KBM-7 (cell line): ENCODE measurements at places on chromosomes 1 and 21.

DNA sequence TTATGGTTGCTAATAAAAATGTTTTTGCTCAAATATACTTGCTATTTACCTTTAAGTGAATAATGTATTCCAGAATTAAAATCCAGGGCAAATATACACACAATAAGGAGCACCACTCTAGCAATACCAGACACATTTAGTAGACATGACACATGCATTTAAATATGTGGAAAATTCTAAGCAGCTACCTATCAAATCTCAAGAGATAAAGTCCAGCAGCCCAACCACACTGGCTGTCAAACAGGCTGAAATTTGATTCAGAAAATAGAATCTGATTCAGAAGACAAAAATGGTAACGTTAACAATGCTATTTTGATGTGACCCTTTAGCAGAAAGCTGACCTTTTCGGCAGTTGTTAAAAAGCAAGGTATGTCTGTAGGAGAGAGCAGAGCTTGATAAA is 42.3 kb downstream of the PLEKHO1 start:
- DNase-seq, result no peak

DNA sequence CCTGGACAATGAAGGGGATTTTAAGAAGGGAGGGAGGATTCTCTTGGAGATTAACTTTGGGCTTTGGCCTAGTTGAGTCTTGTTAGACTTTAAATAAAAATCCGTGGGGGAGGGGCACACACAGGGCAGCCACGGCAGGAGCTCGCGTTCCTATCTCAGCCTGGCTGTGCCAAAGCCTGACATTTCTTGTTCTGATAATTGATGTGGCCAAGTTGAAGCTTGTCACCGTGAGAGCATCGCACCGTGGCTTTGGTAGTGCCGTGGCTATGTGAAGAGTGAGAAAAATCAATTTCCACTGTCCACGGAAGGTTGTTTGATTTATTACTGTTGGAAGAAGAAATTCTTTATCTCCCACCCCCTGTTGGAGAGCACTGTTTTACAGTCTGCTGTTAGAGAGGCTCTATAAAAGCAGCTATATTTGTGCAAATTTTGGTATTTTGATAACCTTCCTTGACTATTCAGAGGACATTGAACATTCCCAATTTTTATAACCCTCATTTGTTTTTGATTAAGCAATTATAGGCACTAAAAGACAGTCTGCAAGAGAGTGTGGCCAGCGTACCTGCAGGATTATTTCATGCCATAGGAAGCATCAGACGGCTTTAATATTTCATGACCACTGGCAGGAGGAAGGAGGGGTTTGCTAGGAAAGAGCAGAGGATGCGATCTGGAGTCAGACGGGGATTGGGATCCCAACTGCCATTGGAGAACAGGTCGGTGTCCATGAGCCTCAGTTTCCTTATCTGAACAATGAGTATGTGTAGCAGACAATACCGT is 160.7 kb downstream of the KAZN start:
- no peak for DNase-seq

DNA sequence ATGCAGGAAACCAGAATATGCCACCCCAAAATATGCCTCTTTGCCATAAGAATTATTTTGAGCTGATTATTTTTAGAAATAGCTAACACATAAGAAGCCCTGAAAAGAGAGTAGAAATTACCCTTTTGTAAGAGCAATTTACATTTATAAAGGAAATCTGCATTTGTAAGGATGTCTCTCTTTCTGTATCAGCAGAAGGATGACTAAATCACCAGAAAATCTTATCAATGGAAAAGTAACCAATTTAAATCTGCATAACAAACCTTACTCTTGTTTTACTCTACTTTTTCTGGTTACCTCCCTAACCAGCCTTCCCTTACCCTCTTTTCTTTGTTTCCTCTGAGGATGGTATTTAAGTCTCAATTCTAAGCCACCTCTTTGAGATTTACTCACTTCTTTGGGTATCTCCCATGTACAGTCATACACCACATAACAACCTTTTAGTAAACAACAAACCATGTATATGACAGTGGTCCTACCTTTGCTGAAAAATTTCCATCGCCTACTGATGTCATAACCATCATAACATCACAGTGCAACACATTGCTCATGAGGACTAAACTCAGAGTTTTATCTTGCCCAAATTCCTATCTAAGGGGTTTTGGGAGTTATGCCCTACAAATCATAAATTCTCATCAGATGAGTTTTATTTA is 126.6 kb upstream of the PLPPR4 start:
- DNase-seq, result no peak

DNA sequence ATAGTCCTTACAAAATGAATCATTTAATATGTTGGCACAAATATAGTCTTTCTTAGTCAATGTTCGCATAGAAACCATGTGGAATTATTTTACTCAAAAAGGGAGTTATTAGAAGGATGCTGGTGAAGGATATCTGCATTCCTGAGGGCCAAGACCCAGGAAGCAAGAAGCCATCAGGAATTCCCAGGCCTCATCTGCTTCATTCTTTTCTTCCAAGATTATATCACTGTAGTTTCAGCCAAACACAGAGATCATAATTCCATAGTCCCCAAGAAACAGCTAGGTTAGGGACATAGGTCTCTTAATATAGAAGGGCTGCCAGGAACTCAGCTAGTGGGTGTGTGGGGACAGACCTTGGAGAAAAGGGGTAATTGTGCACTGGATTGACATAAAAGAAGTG is 28.6 kb upstream of the DISC1 start:
- DNase-seq, result no peak

DNA sequence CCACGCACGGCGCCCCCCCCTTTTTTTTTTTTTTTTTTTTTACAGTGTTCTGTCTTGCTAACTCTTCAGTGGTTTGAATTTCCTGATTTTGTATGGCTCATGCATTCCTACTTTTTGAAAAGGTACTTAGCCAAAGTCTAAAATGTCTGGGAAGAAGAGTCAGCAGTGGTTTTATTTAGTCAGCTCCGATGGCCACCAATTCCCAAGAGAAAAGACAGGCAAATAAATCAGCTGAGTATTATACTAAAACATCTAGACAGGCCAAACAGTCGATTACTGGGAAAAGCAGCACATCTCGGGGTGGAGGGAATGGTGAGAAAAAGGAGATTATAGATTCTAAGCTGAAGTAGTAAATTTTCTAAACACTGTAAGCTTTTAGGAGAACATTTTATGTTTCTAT is 192.5 kb upstream of the ZRANB2 start:
- DNase-seq, result no peak

- DNase-seq, result no peak
Measured at GRCh38 chr1:168172250-168172915, 6.4 kb upstream of the TIPRL start.

DNA sequence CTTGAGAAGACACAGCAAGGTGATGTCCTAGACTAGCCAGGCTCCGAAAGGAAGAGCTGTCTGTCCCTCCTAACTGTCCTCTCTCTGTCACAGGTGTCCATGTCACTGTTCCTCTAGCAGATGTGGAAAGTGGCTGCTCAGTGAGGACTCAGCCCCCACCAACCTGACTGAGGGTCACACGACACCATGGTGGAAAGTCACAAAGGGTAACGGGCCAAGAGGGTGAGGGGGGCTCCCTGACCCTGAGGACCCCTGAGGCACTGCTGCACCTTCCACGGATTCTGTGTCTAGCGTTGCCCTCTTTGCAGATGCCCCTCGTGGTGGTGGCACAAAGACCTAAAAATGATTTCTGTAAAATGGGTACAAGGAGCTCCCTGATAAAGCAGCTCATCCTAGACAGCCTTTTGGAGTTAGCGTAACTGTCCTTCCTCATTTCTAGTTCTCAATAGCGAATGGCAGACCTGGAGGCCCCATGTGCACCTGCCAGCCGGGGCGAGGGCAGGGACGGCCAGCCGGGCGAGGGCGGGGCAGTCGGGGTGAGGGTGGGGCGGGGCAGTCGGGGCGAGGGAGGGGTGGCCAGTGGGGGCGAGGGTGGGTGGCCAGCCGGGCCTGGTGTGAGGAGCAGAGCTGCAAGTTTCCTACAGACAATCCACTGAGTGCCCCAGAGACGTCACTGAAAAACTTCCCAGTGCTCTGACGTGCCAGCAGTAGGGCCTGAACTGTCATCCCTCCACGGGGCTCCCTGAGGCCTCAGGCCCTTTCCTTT is 23.4 kb downstream of the POFUT2 start:
- DNase-seq, result no peak

GRCh38 chr1:15848143-15848928 is 829 bp downstream of the SPEN start:
- peak; percentile 49 for DNase-seq

DNA sequence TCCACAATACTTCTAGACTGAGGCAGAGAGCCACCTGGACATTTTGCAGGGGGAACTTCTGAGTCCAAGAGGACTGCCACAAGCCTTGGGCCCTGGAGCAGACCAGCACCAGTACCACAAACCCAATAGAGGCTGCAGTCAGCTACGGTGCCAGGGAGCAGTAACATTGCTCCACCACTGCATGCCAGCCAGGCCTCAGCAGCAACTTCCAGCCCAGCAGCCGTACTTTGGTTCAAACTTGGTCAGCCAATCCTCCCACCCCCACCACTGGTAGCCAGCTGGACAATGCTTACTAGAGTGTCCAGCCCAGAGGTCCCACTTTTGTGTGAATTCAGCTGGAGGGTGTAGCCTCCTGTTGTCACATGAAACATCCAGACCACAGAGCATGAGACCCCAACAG is 107.4 kb downstream of the SLC5A9 start:
- DNase-seq, result no peak

DNA sequence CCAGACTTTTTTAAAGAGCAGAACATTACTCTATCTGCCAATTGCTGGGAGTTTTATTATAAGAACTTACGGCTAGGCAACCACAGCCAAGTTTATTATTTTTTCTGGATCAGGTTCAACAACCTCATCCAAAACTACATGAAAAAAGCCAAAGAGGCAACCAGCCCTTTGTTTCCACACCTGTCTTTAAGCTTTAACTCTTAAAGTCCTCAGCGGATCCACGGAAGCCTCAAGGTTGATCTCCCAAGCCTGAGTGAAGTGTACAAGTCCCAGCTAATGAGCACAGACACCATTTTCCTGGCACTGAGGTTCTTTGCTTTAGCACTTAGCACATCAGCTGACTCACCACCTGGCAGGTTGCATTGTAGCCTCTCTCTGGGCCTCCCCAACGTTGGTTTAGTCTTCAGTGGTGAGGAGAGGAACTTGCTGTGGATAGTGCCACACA is 143.1 kb downstream of the TGFBR3 start:
- no peak for DNase-seq

DNA sequence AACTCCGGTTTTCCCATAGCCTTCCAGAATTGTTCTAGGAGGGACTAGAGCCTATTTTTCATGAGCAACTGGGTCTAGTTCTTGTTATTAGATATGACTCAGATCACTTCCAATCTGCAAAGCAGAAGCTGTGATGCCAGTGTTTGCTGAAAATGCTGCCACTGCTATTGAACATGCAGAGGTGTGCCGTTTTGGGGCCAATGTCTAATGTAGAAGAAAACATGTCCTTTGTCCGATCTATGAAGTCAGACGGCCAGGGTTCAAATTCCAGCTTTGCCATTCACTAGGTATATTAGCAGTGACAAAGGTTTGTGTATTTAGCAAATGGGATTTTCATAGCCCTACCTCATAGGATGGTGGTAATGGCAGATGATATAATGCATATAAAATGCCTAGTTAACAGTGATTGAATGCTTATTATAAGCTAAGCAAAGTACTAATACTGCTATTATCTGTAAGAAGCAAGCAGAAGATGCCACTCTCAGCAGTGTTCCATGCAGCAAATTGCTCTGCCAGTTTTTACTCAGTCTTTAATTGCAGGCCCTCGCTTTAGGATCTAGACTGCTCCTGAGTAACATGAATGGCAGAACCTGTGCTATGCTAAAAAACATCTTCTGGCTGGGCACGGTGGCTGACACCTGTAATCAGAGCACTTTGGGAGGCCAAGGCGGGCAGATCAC is 40.1 kb upstream of the CXADR start:
- no peak for DNase-seq

- DNase-seq, result no peak
Measured at GRCh38 chr1:24107462-24108138, 4.3 kb downstream of the MYOM3 start.

DNA sequence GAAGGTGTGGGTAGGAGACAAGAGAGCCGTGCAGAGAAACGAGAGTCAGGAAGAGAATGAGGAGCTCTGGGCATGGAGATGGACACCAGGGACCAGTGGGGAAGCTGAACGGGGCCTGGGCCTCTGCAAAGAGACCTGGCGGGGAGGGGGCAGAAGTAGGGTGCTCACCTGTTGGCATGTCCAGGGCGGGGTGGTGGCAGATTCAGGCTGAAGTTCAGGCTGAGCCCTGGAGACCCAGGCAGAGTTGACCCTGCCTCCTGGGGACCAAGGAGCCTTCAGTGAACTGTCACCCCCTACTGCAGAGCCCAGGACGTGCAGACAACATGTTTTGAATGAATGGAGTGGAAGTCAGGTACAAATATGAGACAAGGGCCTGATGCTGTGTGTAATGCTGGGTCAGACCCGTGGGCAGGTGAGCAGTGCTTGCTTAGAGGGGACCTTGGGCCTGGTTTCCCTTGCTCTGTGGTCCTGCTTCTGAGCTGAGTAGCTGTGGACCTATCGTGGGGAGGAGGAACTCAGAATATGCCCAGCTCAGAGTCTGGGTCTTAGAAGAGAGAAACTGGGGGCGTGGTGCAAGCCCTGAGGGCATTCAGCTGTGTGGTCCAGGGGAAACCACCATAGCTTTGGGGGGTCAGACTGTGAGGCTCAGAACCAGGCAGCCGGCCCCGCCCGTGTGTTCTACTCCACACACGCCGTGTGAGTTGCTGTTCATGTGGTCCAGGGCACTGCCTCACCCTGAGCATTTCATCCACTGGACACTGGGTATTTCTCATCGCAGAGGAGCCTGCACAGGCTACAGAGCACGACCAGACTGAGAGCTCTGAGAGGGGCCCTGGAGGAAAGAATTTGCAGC is 21.3 kb upstream of the UMODL1 start:
- DNase-seq, result no peak

- no peak for DNase-seq
Measured at GRCh38 chr1:228358039-228358763, 48.4 kb downstream of the TRIM11 start.

- DNase-seq, result no peak
Measured at GRCh38 chr1:155043793-155044192, 7.3 kb upstream of the ADAM15 start.

DNA sequence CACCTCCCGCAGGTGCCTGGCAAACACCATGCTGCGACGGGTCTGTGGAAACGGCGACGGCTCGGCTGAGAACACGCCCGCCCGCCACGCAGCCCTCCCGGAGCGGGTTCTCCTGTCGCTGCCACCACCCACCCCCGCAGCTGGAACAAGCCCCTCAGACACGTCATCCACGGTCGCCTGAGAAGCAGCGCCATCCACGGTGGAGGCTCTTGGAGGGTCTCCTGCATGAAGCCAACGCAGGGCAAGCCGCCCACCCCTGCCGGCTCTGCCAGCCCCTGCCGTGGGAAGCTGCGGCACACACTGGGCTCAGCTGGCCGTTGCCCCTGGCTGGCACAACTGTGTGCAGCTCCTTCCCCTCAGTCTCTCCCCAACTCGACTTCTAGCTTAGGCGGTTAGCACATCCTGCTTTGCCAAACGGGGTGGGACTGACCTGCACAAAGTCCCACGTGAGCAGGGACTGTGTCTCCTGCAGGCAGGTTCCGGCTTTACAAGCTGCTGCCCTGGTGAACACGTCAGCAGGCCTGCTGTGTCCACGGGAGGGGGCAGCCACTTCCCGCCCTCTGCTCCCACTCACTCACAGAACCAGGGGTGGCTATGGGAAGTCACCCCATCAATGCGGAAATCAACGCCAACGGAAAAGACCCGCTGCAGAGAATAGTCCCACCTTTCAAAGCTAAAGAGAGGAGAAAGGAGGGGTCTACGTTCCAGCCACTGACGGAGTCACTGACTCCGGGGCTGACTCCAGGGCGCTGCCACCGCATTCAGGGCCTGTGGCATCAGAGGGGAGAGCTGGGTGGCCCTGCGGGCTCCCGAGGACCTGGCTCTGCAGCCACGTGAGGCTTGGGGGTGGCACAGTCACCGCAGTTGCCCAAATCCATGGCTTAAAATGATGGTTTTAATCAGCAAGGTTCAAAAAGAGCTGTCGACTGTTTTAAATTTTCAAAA is 10.3 kb downstream of the POFUT2 start:
- no peak for DNase-seq
